ENCODE measurements at places on chromosomes 7 and 10.

- DNase-seq: no peak
Observed at GRCh38 chr7:94655126-94655847, 646 bp downstream of the SGCE start.

- DNase-seq: no peak
Observed at GRCh38 chr10:59582780-59583179, 126.9 kb downstream of the SLC16A9 start.

GRCh38 chr10:6301488-6302075, 98.8 kb downstream of the PFKFB3 start:
- DNase-seq: no peak

GRCh38 chr10:52879091-52879807, 106.7 kb upstream of the MBL2 start:
- no peak for DNase-seq

DNA sequence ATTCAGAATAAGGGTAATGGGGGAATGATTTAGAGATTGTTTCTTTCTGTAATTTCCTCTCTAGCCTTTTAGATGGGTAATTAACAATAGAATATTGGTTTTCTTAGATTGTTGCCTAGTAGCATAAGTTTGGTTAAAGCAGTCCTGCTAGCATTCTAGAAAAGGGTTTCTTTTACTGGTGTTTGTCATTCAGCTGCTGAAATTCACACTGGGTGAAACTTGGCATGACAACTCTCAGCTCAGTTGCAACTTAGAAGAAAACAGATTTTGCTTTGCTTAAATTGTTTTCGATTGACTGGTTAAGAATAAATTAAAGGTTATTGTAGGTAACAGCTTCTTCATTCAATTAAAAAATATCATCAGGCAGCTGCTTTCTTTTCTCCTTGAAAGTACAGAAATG, 25.1 kb upstream of the PDK4 start:
- DNase-seq: no peak

DNA sequence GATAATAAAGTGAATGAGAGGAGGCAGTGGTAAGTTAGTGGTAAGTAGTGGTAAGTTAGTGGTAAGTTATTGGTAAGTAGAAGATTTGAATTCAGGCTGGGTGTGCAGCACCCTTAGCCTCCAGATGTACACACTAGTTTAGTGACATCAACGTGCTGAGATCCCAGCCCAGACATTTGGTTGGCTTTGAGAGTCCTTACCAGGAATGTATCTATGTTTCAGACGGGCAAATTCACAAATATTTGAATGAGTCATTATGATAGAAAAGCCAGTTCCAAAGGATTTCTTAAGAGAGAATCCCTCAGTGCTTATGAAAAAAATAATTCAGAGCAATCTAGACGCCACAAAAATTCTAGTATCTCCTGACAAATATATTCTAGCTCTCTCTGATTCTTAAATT, 70.0 kb downstream of the ARL4A start:
- no peak for DNase-seq

DNA sequence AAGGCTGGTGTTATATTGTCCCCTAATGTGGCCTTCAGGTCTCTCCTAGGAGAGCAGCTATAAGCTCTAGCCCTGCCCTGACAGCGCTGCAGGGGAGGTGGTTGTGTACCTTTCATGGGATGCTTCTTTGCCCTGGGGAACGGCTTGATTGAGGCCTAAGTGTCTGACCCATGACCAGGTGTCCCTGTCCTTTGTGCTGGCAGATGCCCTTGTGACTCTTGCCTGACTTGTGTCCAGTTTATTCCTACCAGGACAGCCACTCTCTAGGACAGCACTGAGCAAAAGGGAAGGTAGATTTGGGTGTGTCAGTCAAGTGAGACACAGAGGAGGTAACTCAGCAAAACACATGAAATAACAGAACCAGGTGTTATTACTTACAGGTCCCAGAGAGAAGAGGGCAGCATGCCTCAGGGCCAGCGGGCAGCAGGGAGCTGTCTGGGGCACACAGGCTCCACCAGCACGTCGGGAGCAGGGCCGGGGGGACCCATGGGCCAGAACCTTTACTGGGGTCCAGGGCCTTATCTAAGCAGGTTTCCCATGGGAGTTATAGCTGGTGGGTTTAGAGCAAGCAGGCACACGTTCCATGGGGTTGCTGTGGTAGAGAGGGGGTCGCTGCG, 10.7 kb upstream of the CHST15 start:
- no peak for DNase-seq

- DNase-seq: no peak
Observed at GRCh38 chr7:50307368-50308032, 3.0 kb downstream of the IKZF1 start.

All from sciatic nerve (tissue), 2 donors.